ENCODE measurements at places on chromosomes 1 and 21.

- no peaks in the 10 kb centered on the region for H3K4me1 ChIP-seq
- no peak overlapping the region for H3K27ac ChIP-seq
- no peaks in the 10 kb centered on the region for H3K36me3 ChIP-seq
- no peaks in the 10 kb centered on the region for H3K27me3 ChIP-seq
Observed at GRCh38 chr1:78587211-78587610, 33.0 kb upstream of the IFI44L start.

GRCh38 chr1:35631396-35631795, 9.9 kb downstream of the PSMB2 start:
- no peak overlapping the region for H3K4me3 ChIP-seq
- peaks cover 39% of the 10 kb centered on the region for H3K4me1 ChIP-seq
- peaks cover 25% of the 10 kb centered on the region for H3K36me3 ChIP-seq
- no peak for DNase-seq
- H3K27ac ChIP-seq, result no peak overlapping the region

DNA sequence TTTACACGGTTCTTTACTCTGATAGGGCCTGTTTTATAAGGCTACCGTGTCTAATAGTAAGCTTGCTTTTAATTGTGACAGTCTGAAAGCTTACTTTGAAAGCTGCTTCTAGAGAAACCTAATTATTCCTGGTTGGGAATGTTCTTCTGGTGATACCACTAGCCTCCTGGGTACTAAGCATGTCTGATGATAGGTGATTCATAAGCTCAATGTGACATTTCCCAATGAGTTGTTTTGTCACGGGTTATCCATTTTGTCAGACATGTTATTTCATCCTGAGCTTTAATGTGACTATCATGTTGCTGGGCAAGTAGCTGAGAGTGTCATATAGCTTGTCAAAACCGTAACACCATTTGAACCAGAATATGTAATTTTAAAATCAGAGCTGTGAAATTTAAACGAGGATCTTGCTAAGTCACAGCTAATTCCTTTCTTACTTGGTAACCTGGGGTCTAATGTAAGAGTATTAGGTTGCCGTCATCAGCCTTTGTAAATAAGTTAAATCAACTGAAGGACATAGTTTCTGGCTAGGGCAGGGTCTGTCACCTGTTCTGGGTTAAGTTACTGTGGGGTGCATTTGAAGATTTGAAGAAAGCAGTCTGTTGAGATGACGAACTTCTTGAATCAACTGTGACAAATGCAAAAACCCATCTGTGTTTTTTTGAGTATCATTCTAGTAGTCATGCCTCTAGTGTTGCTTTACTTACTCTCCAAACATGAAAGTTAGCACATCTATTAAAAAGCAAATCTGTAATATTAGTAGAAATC, 529.2 kb downstream of the USP25 start:
- no peaks in the 10 kb centered on the region for H3K4me1 ChIP-seq
- no peak overlapping the region for H3K27ac ChIP-seq
- H3K27me3 ChIP-seq, result peaks cover 3% of the 10 kb centered on the region
- H3K4me3 ChIP-seq, result no peak overlapping the region

DNA sequence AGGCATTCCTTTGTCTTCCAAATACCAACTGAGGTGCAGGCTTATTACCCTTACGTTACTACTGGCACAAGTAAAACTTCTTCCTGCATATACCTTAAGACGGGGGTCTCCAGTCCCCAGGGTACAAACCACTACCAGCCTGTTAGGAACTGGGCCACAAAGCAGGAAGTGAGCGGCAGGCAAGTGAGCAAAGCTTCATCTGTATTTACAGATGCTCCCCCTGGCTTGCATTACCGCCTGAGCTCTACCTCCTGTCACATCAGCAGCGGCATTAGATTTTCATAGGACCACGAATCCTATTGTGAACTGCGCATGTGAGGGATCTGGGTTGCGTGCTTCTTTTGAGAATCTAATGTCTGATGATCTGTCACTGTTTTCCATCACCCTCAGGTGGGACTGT, 113.1 kb downstream of the SLC45A1 start:
- H3K4me1 ChIP-seq, result peaks cover 66% of the 10 kb centered on the region
- no peak for DNase-seq
- no peaks in the 10 kb centered on the region for H3K36me3 ChIP-seq
- peaks cover 20% of the 10 kb centered on the region for H3K27me3 ChIP-seq
- H3K27ac ChIP-seq, result no peak overlapping the region

GRCh38 chr1:207873055-207873890, 37.7 kb downstream of the CD34 start:
- H3K27ac ChIP-seq, result peak overlapping the region; percentile 88
- peaks cover 4% of the 10 kb centered on the region for H3K27me3 ChIP-seq
- peaks cover 50% of the 10 kb centered on the region for H3K4me1 ChIP-seq
- no peaks in the 10 kb centered on the region for H3K36me3 ChIP-seq
- peak; percentile 22 for DNase-seq

- H3K4me3 ChIP-seq, result no peak overlapping the region
- DNase-seq, result no peak
- H3K36me3 ChIP-seq, result no peaks in the 10 kb centered on the region
- H3K4me1 ChIP-seq, result peaks cover 6% of the 10 kb centered on the region
Observed at GRCh38 chr1:238324211-238324864, 433.6 kb upstream of the ZP4 start.

DNA sequence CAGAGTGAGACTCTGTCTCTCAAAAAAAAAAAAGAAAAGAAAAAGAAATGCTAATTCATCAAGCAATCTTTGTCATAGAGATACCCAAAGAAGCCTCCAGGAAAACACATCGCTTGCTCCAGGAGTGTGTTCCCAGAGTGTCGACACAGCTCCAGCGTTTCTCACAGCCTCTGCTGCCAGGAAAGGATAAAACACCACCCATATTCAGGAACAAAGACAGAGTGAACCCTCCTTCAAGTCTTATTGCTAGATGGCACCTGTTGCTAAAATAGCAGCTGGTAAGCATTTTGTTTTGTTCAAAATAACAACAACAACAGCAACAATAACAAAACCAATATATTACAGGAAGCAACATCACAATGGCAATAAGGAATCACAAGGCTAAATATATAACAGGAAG, 3.1 kb downstream of the ILDR2 start:
- H3K27ac ChIP-seq, result no peak overlapping the region
- H3K27me3 ChIP-seq, result peaks cover 34% of the 10 kb centered on the region
- DNase-seq, result no peak
- no peak overlapping the region for H3K4me3 ChIP-seq
- no peaks in the 10 kb centered on the region for H3K36me3 ChIP-seq

DNA sequence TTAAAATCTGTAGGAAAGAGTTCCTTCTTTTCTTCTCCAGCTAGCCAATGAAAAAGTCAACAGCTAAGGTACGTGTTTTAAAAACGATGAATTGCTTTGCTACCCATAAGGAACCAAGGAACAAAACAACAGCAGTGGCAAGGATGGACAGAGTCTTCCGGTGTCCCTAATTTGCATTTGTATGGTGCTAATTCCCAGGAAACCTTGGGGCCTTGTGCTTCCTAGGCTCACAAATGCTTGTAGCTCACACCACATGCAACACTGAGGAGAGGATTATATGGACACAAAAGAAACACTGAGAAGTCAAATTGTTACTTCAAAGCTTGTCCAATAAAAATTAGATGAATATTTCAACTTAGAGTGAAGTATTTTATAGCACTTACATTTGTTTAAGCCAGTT, 1.8 kb upstream of the PGBD5 start:
- peak overlapping the region; percentile 15 for H3K4me3 ChIP-seq
- peaks cover 4% of the 10 kb centered on the region for H3K36me3 ChIP-seq
- H3K27me3 ChIP-seq, result peaks cover 30% of the 10 kb centered on the region
- no peak for DNase-seq
- H3K4me1 ChIP-seq, result peaks cover 20% of the 10 kb centered on the region
- H3K27ac ChIP-seq, result no peak overlapping the region

DNA sequence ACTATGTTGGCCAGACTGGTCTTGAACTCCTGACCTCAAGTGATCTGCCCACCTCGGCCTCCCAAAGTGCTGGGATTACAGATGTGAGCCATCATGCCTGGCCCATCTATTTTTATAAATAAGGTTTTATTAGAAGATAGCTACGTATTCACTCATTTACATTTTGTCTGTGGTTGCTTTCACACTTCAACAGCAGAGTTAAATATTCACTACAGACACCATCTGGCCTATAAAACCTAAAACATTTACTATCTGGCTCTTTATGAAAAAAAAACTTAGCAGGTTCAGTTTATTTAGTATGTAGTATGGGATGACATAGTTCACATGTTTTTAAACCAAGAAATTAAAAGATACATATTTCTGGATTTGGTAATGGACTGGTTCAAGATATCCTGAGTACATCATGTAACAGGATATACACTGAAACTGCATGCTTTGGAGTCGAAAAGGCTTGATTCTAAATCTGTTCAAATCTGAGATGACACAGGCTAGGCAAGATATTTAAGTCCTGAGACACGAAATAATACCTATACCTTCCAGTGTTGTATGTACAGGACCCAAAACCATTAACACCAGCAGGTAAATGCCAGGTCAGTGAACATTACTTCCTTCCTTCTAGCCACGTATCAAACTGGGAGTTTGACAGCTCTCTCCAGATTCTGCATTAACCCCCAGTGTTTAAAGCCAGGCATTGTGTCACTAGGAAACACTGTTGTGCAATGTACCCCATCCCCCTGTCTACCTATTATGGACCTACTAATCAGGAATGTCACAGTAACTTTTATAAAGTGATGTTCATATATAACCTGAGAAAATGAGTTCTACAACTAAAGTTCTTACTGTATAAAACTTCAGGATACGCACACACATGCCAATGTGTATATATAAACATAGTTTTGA, 54.3 kb upstream of the SDC3 start:
- no peaks in the 10 kb centered on the region for H3K27me3 ChIP-seq
- peaks cover 25% of the 10 kb centered on the region for H3K36me3 ChIP-seq
- no peak for DNase-seq
- peaks cover 20% of the 10 kb centered on the region for H3K4me1 ChIP-seq

- peak overlapping the region; percentile 15 for H3K27ac ChIP-seq
- peaks cover 9% of the 10 kb centered on the region for H3K4me1 ChIP-seq
- H3K36me3 ChIP-seq, result peaks cover 5% of the 10 kb centered on the region
- no peak for DNase-seq
Observed at GRCh38 chr1:107776900-107777663, 187.9 kb downstream of the VAV3 start.

DNA sequence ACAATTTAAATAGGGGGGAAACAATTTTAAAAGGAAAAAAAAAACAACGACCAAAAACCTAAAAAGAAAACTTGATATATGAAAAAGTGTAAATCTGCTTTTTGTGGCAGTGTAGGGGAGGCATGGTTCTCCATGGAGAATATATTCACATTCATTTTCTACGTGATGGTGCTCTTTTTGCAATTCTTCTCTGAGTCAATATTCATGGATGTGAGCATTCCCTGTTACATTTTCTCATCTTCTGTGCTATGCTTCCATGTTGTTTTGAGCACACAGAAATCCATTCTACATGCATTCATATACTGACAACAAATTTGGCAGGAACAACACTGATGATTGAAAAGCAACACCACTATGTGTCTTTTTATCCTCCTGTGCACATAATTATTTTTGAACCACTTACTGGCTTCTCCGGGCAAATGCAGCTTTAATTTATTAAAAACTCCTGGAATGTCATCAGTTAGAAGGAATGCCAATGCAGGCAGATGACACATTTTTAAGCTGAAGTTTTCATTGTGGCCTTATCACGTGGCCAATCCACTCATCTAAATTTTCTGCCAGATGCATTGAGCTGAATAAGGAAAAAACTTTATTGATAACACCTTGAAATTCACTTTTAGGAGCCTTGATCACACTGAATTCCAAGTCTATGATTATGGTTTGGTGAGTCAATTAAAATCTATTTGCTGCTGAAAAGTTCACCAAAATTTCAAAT, 590.6 kb downstream of the NUF2 start:
- peaks cover 21% of the 10 kb centered on the region for H3K4me1 ChIP-seq
- no peak for DNase-seq
- no peaks in the 10 kb centered on the region for H3K36me3 ChIP-seq
- H3K27ac ChIP-seq, result no peak overlapping the region
- peaks cover 2% of the 10 kb centered on the region for H3K27me3 ChIP-seq
- H3K4me3 ChIP-seq, result no peak overlapping the region

GRCh38 chr1:201696217-201696761, 132.7 kb upstream of the IPO9 start:
- H3K36me3 ChIP-seq, result no peaks in the 10 kb centered on the region
- no peaks in the 10 kb centered on the region for H3K4me1 ChIP-seq
- no peak overlapping the region for H3K4me3 ChIP-seq
- H3K27me3 ChIP-seq, result peaks cover 2% of the 10 kb centered on the region

- H3K27ac ChIP-seq, result no peak overlapping the region
- H3K4me3 ChIP-seq, result no peak overlapping the region
- H3K27me3 ChIP-seq, result peaks cover 4% of the 10 kb centered on the region
- H3K4me1 ChIP-seq, result no peaks in the 10 kb centered on the region
Observed at GRCh38 chr1:17251701-17252376, 2.9 kb downstream of the PADI3 start.

DNA sequence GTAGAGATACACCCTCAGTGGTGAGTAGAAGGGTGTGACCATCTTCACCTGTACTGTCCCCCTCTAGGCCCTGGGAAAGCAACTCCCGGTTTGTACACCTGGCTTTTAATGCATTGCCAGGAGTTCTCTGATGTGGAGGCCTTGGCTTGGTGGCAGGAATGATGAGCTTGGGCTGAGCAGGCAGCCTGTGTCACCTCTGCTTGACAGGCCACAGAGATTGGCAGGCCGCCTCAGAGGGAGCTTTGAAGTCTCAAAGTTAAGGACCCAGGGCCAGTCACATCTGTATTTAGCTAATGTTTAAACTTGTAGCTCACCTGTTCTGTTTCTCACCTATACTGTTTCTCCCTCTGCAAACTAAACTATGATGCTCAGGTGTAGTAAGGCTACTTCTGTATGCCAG, 28.5 kb downstream of the HUNK start:
- H3K4me1 ChIP-seq, result no peaks in the 10 kb centered on the region
- H3K27me3 ChIP-seq, result peaks cover 5% of the 10 kb centered on the region
- H3K27ac ChIP-seq, result no peak overlapping the region
- no peak for DNase-seq
- H3K36me3 ChIP-seq, result no peaks in the 10 kb centered on the region

DNA sequence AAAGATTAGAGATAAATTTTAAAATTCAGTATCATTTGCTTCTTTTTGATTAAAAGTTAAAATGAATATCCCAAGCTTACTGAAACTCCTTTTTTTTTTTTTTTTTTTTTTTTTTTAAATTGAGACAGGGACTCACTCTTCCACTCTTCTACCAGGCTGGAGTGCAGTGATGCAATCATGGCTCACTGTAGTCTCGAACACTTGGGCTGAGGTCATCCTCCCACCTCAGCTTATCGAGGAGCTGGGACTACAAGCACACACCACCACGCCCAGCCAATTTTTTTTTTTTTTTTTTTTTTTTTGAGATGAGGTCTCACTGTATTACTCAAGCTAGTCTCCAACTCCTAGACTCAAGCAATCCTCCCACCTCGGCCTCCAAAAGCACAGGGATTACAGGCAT, 92.1 kb upstream of the RGS18 start:
- no peak overlapping the region for H3K4me3 ChIP-seq
- H3K27me3 ChIP-seq, result peaks cover 5% of the 10 kb centered on the region
- H3K27ac ChIP-seq, result no peak overlapping the region

GRCh38 chr1:161266202-161266601, 7.7 kb downstream of the PCP4L1 start:
- H3K27ac ChIP-seq, result no peak overlapping the region
- H3K27me3 ChIP-seq, result peaks cover 8% of the 10 kb centered on the region
- no peak for DNase-seq
- H3K4me3 ChIP-seq, result no peak overlapping the region
- no peaks in the 10 kb centered on the region for H3K4me1 ChIP-seq

All from immature natural killer cell (primary cell).